ENCODE measurements at places on chromosomes 2 and 18.

GRCh38 chr18:53165770-53166169, 825.8 kb downstream of the DCC start:
- DNase-seq: no peak

DNA sequence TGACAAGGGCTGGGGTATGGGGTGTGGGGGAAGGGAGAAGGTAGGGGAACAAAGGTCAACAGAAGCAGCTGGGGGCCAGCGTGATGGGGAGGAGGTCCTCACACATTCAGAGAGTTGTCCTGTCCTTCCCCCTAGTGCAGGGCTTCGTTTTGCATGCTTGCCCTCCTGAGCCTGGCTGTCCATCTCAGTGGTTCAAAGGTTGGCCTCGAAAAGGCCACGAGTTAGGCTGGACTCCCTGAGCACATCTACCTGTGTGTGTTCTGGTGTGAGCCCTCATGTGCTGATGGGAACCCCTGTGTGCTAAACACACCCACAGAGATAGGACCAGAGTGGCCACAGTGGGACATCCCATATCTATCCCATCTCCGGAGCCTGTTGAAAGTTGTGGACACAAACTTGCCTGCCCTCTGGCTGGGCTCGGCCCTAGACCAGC, 51.9 kb downstream of the EPAS1 start:
- DNase-seq: no peak

DNA sequence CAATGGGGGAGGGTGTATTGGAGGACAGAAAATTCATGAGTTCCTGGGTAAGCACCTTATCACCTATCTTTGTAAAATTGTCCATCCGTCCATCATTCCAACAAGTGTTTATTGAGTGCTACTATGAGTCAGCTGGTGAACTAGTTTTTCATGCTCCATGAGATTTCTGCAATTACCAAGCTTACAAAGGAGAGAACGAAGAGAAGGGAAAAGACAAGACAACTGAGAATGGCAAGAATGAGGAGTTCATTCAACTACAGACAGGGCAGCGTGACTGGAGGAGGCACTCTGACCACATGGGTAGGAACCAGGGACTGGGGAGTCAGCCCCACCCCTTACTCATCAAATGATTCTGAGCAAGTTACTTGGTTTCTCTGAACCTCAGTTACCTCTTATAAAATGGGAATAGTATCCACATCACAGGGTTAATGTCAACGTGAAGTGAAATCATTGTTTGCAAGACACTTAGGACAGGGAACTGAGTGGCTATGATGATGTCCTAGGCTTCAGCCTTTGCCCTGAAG, 18.6 kb upstream of the TXNDC2 start:
- no peak for DNase-seq

DNA sequence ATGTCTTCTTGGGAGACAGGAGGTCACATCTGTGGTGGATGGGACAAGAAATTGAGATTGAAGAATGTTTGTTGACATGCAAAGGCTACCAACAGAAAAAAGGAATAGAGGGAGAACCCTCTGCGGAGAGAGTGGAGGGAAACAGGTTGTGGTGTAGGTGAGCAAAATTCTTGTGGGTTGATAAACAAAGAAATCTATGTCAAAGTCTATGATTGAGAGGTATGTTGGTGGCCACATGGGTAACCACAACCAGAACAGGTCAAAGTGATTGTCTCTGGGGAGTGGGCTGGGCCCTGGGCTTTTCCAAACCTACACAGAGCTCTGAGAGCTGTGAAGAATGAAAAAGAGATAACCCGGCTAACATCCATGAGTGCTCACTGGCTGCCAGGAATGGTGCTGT, 62.8 kb upstream of the NCK2 start:
- DNase-seq: no peak

- DNase-seq: no peak
Measured at GRCh38 chr2:158967114-158967730, 1.2 kb upstream of the TANC1 start.

DNA sequence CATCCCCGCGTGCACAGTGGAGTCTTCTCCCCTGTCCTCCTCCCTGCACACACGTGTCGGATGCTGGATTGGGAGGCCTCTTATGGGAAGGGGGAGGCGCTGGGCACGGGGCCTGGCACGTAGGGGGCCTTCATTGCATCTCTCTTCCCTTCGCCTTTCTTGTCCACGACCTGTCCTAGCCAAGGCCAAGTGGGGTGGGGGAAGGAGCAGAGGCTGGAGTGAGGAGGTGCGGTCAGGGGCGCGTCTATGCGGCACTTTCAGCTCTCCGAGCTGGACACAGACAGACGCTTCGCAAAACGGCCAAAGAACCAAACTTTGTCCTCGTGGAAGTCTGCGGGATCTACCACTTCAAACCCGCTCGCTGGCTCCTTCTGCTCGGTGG, 13.4 kb downstream of the ALPG start:
- no peak for DNase-seq

- no peak for DNase-seq
Measured at GRCh38 chr2:227370791-227371312, 8.3 kb downstream of the TM4SF20 start.

DNA sequence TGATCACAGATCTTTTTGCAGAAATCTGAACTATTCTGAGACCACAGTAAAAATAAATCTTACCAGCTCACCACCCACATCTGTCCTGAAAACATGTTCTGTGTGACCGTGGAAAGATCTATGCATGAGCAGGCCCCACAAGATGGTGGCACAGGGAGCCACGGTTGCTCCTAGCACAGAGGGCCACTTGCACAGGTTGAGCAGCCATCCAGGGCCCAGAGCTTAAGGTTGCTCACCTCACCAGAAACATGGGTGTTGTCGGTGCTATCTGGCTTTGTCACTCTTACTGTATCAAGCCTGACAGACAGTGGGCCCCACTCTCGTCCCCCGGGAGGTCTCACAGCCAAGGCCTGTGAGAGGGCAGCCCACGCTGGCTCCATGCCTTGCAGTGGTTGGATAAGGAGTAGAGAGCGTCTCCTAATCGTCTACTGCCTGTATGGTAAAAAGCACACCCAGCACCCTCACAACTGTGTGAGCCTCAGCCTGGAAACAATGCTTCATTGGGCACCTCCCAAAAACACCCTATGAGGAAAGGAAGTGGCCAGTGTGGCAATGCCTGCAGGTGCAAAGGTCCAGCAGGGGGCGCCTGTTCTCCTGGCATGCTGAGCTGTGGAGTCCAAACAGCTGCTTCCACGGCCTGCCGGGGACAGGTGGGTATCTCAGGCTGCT, 19.6 kb downstream of the TUBB6 start:
- no peak for DNase-seq

GRCh38 chr2:128474962-128475361, 156.3 kb upstream of the HS6ST1 start:
- DNase-seq: no peak

DNA sequence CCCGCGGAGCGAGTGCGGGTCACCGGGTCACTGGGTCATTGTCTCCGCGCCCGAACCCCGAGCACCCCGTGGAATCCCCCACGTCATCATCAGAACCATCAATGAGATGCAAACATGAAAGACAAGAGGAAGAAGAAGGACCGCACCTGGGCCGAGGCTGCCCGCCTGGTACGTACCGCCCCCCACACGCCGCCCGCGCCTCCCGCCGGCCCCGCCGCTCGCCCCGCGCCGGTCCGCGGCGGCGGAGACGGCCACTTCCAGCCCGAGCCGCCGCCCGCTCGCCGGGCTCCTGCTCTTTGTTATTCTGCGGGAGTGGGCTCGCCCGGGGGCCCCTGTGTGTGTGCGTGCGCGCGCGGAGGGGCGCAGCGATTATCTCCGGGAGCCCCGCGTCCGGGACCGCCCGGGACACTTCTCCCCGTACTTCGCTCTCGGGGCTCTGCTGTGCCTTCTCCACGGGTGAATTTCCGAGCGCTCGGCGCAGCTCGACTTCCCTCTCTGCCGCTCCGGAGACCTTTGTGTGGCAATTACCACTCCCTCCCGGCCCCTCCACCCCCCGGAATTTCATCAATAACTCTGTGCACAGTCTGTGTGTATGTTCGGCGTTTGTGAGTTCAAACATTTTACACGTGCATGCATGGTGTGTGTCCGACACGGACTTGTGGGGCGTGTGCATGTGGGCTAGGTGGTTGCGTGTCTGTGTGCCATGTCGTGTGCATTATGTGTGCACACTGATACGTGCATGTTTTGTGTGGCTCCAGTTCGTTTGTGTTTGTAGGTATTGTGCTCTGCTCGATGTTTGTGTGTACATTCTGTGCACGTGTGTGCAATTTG, 714 bp downstream of the ASXL3 start:
- DNase-seq: peak; percentile 56

DNA sequence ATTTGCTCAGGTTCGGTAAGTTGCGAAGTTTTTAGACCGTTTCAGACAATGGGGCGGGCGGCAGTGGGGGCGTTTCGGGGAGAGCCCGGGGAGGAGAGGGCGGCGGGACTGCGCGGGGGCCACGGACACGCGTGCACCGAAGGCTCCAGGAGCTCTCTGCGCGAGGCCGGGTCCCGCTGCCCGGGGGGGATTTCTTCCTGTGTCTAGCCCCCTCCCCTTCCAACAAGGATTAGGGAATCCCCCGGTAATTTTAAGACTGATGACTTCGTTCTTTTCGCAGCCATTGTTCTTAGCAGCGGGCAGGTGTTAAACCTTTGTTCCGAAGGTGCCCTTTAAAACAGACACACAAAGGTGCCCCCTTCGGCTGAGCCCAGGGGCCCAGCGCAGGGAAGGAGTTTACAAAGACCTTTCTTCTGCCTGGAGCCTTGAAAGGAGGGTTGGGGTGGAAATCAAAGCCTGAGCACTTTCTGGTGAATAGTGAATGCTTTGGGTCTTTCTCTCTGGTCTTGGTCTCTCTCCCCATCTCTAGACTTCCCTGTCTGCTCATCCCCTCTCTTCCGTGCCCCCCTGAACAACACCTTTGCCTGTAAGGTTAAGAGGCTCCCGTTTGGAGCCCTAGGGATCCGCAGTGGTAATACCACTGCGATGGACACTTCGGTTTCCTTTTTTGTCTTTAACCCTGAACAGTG, 2.1 kb downstream of the TRIB2 start:
- peak; percentile 50 for DNase-seq

GRCh38 chr2:173419506-173419905, 64.8 kb downstream of the CDCA7 start:
- no peak for DNase-seq

DNA sequence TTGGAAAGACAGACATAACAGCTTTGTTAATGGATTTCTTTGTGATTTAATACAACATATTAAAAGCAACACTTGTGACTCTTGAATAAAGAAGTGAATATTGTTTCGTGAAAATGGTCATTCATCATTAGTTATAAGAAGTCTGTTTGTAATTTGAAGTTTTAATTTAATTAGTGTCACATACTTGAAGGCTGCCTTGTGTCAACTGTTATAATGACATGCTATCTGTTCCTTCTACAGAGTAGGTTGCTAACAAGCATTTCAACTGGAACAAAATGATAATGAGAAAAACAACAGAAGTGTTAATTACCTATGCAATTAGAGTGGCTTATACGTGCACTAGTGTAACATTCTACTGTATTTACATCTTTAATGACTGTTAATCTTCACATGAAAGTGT, 624.7 kb downstream of the LRP1B start:
- no peak for DNase-seq

- no peak for DNase-seq
Measured at GRCh38 chr2:170509452-170510193, 205.5 kb upstream of the SP5 start.

- no peak for DNase-seq
Measured at GRCh38 chr2:126784045-126784444, 114.6 kb upstream of the TEX51 start.

DNA sequence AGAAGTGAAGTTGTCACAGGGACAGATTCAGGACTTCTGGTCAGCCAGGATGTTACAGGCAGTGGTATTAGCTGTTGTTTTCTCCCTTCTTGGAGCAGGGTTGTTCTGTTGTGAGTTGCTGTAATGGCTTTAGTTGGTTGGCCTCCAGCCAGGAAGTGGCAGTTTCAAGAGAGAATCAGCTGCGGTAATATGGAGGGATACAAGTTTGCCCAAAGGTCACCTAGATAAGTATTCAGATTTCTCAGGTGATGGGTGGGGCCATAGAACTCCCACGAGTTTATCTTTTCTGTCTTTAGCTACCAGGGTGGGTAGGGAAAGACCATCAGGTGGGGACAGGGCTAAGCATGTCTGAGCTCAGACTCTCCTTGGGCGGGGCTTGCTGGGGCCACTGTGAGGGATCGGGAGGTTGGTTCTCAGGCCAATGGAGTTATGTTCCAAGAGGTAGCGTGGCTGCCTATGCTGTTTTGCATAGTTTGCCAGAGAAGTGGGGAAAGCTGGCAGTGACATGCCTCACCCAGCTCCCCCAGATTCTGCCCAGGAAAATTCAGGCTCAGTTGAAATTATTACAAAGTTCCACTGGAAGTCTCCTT, 640.4 kb upstream of the CHAC2 start:
- no peak for DNase-seq

GRCh38 chr2:176187200-176187898, 1.1 kb upstream of the HOXD1 start:
- DNase-seq: peak; percentile 18

DNA sequence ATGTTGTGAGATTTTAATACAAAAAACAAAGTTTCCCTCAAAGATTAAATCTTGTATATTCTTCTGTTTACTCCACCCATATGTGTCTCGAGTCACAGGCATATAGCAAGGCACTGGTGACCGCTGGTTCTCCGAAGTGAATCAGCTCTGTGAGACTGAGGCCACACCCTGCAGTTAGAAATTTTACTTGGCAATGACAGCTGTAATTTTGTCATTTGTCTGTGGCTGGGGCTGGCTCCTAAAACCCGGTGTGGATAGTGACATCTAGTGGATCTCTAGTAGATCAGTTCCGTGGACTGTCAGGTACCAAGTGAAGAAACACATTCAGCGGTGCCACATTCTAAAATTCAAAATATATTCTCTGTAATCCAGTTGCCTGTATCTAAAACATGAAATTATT, 278.0 kb downstream of the NEDD4L start:
- no peak for DNase-seq

DNA sequence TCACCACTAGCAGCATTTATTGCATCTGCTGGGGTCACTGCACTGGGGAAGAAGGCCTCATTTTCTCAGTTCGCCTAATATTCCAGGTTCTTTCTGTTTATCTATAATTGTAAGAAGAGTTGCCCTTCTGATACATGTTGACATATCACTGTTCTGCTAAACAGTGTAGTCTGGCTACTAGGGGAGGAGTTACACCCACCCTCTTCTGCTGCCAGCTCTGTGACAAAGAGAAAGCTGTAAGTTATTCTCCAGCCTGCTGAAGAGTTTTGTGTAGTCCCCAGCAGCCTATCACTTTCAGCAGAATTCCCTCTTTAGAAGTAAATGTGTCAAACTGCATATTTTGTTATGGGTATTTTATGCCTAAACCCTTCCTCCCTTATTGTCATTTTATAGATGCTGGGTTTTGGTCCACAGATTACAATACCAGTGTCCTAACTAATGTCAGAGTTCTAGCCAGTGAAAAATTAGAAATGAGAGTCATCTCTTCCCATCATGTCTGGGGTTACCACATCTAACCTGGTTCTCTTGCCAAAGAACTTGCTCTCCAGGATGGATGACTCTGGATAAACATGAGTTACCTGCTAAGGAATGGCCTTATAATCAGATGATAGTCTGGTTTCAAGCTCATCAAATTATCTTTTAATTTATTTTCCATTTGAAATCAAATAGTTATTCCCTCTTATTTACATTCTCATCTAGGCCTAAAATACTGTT, 5.6 kb upstream of the MBOAT2 start:
- DNase-seq: no peak
